Skin of body (tissue), 3 donors: ENCODE measurements at places on chromosomes 16 and 17. TPM values are rescaled to one million over a fixed set of nuclear protein-coding genes. Genes with fewer than 3 reads are reported as not detected.
A peak's percentile ranks its signal among the peaks of the same experiment; 100 is the strongest.

DNA sequence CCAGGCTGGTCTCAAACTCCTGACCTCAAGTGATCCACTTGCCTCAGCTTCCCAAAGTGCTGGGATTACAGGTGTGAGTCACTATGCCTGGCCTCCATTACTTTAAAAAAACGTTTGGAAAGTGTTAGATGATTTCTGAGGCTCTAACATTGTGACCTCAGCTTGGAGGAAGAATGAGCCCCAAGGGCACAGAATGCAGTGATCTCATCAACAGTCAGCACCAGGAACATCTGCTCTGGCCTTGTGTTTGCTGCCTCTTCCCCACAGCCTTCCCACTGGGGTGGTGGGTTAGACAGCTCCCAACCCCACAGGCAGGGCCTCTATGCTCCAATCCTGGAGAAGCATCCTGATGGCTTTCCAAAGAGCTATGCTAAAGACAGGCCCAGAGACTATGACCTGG lies 37.7 kb upstream of the SREBF1 start:
- DNase-seq = peak; percentile 71

GRCh38 chr16:67104061-67104460 lies 5.7 kb upstream of the PHAF1 start:
- no peak for DNase-seq

GRCh38 chr17:80382956-80383355 lies 32.0 kb upstream of the ENDOV start:
- no peak for DNase-seq

DNA sequence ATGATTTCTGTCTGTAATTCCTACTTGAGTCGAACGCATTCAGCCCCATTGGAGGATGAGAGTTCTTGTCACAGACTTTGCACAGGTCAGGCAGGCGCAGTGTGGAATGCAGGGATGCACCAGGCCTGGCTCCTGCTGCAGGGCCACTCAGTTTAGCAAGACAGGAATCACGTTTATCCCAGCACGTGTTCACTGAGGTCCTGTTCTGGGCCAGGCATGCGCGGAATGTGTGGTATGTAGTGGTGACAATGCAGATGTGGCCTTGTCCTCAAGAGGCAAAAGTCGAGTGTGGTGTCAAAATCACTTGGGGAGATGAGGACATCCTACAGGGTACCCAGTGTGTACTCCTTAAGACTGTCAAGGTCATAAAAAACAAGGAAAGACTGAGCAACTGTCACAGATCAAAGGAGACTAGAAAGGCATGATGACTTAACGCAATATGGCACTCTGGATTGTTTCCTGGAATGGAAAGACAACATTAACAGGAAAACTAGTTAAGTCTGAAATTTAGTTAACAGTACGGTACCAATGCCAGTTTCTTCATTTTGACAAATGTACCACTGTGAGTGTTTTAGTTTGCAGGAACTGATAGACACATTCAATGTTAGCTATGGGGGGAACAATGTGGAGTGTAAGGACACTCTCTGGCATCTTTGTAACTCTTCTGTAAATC lies 121.5 kb upstream of the ADAMTS18 start:
- no peak for DNase-seq

GRCh38 chr17:64622931-64623654 lies 39.0 kb downstream of the SMURF2 start:
- DNase-seq = no peak

GRCh38 chr16:1960665-1961630 lies 1.6 kb downstream of the NDUFB10 start:
- no peak for DNase-seq

DNA sequence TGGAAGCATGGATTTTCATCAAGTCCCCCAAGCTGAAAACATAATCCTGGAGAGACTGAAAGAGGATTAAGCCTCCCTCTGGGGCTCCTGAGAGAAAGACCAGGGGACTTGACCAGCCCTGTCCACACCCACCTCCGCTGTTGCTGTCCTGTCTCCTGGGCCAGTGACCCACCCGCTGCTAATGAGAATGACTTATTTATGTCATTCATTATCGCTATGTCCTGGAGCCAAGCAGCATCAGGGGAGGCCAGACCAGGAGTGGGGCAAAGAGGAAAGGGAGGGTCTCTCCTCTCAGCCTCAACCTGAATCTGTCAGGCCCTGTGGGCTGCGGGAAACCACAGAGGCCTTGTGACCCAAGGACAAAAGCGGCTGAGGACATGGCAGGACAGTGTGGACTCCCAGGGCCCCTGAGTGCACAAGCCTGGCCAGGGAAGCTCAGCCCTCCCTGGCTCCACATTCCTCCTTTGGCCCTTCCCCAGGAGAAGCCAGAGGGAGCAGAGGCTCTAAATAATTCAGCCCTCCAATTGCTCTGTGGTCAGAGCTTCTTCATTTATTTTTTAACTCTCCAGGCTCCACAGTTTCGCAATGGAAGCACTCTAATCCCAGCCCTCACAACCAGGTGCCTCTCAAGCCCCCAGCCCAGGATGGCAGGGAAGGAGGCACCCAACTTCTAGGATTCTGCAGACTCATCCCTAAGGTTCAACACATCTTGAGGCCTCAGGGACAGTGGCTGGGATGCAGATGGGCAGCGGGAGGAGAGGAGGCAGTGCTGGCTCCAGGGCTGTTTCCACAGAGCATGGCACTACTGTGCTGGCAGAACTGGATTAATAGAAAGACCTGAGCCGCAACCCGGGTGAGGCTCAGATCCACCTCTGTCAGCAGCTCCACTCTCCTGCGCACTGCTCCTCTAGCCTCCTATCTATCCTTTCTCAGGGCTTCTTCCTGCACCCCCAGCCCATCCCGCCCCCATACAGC lies 19.1 kb downstream of the CUEDC1 start:
- DNase-seq = no peak

- no peak for DNase-seq
Measured at GRCh38 chr16:23113185-23113584, 36.1 kb downstream of the USP31 start.

- DNase-seq = no peak
Measured at GRCh38 chr16:396605-397004, 394 bp upstream of the NME4 start.

GRCh38 chr17:80064696-80065095 lies 28.3 kb downstream of the CCDC40 start:
- DNase-seq = no peak

DNA sequence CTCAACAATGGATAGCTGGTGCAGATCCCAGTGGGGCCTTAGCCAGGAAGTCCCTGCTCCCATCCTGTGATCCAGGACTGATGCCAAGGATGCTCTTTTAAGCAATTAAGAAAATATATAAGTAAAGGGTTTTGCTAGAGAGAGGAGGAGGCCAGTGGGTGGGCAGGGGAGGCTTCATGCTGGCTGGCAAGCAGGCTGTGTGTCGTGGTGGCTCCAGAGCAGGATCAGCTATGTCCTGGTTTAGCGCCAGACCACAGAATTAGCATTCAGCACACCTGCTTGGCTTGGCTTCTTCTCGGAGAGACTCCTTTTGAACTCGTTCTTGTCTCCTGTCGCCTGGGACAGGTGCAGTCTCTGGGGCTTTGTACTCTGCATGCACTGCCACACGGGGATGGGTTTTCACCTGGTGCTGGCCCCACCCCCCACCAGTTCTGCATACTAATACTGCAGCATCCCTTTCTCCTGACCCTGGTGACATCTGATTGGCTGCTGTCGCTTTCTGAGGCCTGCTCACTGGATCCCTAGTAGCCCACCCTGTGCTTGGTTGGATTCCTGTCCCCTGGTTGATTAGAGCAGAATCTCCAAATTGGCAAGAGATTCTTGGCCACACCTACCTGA lies 66.1 kb downstream of the PLD6 start:
- DNase-seq = no peak

DNA sequence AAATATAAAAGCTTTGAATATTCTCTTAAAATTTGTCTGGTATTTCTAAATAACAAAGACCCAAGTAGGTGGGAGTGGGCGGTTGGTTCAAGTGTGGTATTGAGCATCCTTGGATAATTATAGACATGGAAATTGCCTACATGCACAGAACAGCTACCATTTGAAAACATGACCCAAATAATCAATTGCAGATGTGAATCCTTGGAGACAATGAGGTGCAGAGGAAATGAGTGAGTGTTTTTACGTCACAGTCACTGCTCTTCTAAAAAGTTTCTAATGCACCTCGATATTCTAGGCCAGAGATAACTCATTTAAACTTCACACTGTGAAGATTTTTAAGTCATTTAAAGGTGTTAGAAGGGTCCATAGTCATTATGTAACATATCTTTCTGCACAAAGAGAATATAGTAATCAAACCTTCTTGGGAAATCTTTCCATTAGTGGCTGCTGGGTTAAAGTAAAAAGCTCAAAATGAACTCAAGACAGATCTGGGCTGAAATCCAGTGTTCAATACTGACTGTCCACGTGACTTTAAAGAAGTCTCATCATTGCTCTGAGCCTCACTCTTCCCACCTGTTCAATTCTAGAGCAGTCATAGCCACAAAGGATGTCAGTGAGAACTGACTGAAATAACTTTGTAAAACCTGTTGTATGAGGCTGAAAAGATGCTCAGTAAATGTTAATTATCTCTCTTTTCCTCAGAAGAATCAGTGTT lies 144.5 kb downstream of the CDH11 start:
- no peak for DNase-seq

GRCh38 chr16:9666834-9667480 lies 515.3 kb downstream of the GRIN2A start:
- DNase-seq = no peak

DNA sequence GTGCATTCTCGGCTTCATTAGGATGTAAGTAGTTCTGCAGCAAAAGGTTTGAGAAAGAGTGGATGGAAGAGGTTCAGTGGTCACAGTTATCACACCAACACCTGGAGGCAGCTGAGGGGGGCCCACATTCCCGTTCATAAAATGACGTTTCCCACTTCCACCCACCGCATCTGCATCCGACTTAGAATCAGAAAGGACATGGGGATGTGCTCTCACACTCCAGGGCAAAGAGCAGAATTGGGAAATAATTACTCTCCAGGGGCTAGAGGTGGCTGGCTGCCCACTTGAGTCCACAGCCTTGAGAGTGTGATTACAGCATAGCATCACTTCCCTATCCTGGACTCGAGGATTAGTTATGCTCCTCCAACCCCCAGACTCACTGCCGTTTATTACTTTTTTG lies 122.0 kb downstream of the CPPED1 start:
- DNase-seq = no peak

GRCh38 chr16:77277141-77277540 lies 77.9 kb downstream of the SYCE1L start:
- DNase-seq = no peak

DNA sequence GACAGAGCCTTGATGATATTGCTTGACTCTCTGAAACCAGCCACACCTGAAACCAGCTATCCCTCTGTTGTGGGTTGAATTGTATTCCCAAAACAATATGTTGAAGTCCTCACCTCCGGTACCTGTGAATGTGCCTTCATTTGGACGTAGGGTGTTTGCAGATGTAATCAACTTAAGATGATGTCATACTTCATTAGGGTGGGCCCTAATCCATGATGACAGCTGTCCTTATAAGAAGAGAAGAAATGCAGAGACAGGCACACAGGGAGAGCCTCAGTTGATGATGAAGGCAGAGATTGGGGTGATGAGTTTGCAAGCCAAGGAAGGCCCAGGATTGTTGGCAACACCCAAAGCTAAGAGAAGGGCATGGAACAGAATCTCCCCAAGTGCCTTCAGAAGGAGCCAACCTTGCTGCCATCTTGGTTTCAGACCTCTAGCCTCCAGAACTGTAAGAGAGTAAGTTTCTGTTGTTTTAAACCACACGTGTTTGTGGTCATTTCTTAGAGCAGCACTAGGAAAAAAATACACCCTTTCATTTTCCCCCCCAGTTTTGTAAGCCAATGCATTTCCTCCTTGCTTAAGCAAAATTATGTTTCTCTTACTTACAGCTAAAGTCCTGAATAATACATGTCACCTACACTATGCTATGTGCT lies 29.4 kb upstream of the MYH10 start:
- DNase-seq = no peak

- DNase-seq = no peak
Measured at GRCh38 chr17:79565606-79566250, 45.1 kb downstream of the RBFOX3 start.

- DNase-seq = no peak
Measured at GRCh38 chr16:805474-805873, 4.9 kb upstream of the GNG13 start.

DNA sequence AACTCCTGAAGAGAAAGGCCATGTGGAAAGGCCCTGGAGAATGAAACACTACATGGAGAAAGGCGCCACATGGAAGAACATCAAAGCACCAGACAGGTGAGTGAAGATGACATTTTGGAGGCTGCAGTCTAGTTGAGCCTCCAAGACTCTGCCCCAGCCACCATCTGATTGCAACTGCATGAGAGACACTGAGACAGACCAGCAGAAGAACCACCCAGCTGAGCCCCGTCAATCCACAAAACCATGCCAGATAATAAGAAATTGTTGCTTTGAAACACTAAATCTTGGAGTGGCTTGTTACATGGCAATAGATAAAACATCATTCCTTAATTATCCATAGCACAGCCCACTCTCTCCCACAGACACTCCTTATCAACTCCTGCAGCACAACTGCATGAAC lies 4.8 kb downstream of the GAS7 start:
- DNase-seq = no peak

CHRNE gene
- 0.69 TPM for total RNA-seq

DUS1L gene
- 35.7 TPM for total RNA-seq

CEMP1 gene
- not detected for total RNA-seq

ATP2C2 gene
- 25.9 TPM for total RNA-seq

PRSS8 gene
- 9.6 TPM for total RNA-seq

MIF4GD gene
- total RNA-seq = 7.4 TPM
